Upper lobe of right lung (tissue), 1 donor: ENCODE measurements at places on chromosomes 7 and 10. TPM values are rescaled to one million over a fixed set of nuclear protein-coding genes. Genes with fewer than 3 reads are reported as not detected.

SPDYE2B gene
- total RNA-seq, result not detected

INHBA gene
- total RNA-seq, result 70.2 TPM

MYO1G gene
- total RNA-seq, result 21.0 TPM

ZNF239 gene
- 3.5 TPM for total RNA-seq

NODAL gene
- total RNA-seq, result not detected

CDHR3 gene
- 1.4 TPM for total RNA-seq

SH2B2 gene
- 13.2 TPM for total RNA-seq

ERCC6 gene
- total RNA-seq, result 33.9 TPM

PIP gene
- not detected for total RNA-seq
